Stimulated activated effector memory CD8-positive, alpha-beta T cell treated with anti-CD3 and anti-CD28 coated beads, Interleukin-12 subunit alpha, Interleukin-12 subunit beta, amount 100 ng/mL, for 72 hours (primary cell): ENCODE measurements at places on chromosomes 3 and 15.

- DNase-seq: no peak
Observed at GRCh38 chr15:50050986-50051743, 67.9 kb downstream of the ATP8B4 start.

GRCh38 chr3:160701490-160701889, 24.5 kb downstream of the ARL14 start:
- DNase-seq: no peak

DNA sequence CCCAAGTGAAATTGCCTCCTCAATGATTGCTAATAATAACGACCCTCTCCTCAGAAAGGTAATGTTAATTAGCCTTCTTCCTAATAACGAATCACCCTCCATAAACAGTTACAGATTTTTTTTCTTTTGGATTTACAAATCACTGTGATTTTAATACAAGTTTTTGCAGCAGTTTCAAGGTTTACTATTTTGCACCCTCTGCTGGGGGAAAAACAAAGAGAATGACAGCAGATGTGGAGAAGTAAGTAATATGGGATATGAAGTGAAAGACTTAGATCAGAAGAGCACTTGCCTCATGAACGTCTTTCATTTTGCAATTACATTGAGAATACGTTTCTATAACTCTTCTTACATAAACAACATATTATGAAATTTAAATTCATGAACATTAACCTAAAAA, 16.1 kb upstream of the CNTN3 start:
- DNase-seq: no peak

DNA sequence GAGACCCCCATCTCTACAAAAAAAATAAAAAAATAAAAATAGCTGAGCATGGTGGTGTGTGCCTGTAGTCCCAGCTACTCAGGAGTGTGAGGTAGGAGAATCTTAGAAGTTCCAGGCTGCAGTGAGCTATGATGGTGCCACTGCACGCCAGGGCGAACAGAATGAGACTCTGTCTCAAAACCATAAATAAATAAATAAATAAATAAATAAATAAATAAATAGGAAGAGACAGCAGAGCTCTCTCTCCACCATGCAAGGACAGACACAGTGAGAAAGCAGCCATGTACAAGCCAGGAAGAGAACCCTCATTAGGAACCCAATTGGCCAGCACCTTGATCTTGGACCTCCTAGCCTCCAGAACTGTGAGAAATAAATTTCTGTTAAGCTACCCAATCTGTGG, 5.4 kb upstream of the C15orf61 start:
- DNase-seq: no peak

- DNase-seq: no peak
Observed at GRCh38 chr3:115931581-115931980, 308.3 kb downstream of the GAP43 start.
